Caki2 (cell line): ENCODE measurements at places on chromosomes 7 and 10.

DNA sequence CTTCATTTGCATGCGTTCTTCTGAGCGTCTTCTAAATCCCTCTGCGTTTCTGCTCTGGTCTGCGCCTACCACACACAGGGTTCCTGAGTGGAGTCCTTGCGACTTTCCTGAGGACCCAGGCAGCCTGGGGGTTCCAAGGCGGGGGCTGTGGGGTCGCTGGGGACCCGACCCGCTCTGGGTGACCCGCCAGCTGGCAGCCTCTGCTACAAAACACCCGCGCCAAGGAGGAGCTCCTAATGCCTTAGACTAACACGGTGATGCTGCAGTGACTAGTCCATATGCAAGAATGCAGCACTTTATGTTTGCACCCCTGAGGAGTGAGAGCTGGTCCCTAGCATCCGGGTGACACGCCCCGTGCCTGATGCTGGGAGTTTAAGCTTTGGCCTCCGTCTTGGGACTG is 367.0 kb upstream of the POM121L12 start:
- no peak for DNase-seq

DNA sequence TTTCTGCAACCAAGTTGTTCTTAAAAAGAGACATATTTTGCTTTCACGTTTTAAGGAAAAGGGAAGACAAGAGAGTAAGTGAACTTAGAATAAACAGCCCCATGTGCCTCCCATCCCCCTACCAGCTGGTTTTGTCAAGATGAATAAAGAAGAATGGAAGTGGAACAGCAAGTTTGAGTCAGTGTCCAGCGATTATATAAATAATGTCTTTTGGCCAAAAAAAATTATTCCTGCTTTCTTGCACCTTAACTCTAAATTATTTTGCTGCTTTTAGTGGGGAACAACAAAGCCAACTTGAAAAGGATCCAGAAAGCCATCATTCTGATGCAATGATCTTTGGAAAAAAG is 82.4 kb upstream of the TRIL start:
- no peak for DNase-seq

DNA sequence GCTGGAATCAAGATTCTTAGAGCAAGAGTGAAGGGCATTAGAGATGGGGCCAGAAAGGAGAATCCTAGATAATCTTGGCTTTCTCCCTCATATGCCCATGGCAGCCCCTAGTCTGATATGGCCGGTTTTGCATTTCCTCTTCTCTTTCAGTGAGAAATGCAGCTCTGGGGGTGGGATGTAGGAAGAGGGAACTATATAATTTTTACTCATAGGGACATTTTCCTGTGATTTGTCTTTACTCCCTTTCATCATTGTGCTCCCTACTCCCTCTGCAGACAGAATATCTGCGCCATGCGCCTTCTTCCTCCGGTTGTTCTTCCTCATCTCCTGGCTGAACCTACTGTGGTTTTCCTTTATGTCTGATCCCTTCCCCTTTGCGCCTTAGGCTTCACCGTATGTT is 16.8 kb upstream of the CHCHD1 start:
- no peak for DNase-seq

DNA sequence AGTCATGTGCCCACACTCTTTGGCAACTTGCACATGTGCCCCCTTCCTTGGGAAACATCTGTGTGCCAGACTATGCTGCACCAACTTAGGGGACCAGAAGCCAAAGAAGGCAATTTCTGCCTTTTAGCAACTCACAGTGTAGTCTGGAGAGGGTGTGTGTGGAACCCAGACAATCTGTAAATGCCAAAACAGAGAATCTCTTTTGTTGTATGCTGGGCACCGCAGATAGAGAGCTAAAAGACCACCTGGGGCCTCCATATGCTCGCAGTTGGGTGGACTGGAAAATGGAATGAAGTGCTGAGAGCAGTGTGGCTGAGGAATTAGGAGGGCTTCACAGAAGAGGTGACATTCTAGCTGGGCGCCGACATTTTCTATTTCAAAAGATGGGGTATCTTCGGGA is 26.4 kb downstream of the UBTD1 start:
- DNase-seq = no peak

DNA sequence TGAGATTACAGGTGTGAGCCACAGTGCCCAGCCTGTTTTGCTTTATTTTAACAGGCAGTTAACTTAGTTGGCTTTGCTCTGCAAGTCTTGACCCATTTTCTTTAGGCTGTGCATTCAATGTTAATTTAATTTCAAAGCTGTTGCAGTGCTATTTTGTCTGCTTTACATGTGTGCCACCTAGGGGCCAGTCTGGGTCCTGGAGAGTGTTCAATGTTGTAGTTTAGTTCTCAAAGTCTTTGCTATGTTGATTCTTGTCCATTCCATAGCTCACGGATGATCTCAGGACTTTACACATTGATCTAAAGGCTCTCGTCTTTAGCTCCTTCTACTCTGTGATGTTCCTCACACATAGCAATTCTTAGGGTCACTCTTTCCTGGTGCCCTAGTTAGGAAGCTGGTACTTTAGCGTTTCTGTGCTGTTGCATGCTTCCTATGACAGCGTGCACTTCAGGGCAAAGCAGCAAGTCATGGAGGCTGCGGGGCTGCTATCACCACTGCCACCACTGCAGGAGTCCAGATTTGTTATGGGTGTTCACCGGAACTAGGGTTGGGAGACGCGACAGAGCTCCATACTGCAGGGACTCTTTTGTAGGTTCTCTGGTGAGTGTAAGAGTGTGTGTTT is 16.4 kb upstream of the ABCA13 start:
- DNase-seq = peak; percentile 23

DNA sequence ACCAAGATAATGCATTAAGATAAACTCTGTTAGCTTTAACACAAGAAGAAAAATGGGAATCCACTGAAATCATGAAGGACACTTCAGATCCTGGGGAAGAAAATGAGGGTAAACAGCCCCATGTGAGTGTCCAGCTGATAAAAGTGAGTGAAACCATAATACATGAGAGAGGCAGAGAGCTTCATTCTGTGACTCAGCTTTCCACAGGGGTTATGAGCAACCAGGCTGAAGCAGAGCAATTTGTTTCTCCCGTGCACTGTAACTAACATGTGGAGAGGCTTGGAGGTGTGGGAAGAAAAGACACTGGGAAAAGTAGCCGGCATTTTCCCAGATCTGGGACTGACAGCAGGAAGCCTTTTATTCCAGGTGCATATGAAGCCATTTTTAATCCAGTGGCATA is 971.7 kb downstream of the ANKRD7 start:
- no peak for DNase-seq

- no peak for DNase-seq
Observed at GRCh38 chr10:5292196-5292735, 72.5 kb upstream of the UCN3 start.

DNA sequence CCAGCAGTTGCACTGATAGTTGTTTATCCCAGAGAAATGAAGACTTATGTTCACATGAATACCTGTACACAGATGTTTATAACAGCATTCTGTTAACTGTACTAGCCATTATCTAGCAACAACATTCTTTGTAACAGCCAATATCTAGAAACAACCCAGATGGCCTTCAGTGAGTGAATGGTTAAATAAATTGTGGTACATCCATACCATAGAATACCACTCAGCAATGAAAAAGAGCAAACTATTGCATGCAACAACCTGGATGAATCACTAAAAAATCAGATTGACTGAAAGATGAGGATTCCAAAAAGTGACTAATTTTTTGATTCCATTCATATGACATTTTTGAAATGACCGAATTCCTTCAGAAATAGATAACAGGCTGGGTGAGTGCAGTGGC is 360.3 kb downstream of the MALRD1 start:
- no peak for DNase-seq

GRCh38 chr7:134766779-134767519 is 12.5 kb upstream of the CALD1 start:
- DNase-seq = peak; percentile 6

- peak; percentile 38 for DNase-seq
Observed at GRCh38 chr7:93228302-93228701, 2.0 kb upstream of the HEPACAM2 start.

- no peak for DNase-seq
Observed at GRCh38 chr7:131753620-131754222, 197.3 kb upstream of the PODXL start.

- DNase-seq = no peak
Observed at GRCh38 chr10:8254350-8254749, 199.9 kb downstream of the GATA3 start.

DNA sequence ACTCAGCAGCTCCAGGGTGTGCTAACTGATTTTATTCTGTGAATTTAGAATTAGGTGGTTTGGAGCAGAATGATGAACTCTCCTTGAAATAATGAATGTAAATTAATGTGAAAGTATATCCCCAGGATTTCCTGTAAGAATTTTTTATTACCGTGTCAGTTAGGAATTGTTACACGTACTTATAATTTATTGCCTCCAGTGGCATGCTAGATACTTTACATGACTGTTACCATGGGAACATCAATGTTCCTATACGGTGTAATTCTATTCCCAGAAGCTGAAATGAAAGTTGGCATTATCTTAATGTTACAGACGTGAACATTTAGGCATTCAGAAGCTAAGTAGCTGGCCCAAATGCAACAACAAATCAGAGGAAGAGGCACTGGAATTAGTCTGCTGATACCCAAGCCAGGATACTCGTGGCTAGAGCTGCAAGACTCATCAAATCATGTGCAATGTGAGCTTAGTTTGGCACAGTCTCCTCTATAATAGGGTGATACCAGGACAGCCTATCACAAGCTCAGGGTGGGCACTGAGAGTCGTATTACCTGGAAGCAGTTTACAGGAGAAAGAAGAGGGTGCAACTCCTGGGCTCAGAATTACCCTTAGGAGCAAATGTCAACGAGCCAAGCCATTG is 30.0 kb upstream of the PRKAR2B start:
- DNase-seq = peak; percentile 30

DNA sequence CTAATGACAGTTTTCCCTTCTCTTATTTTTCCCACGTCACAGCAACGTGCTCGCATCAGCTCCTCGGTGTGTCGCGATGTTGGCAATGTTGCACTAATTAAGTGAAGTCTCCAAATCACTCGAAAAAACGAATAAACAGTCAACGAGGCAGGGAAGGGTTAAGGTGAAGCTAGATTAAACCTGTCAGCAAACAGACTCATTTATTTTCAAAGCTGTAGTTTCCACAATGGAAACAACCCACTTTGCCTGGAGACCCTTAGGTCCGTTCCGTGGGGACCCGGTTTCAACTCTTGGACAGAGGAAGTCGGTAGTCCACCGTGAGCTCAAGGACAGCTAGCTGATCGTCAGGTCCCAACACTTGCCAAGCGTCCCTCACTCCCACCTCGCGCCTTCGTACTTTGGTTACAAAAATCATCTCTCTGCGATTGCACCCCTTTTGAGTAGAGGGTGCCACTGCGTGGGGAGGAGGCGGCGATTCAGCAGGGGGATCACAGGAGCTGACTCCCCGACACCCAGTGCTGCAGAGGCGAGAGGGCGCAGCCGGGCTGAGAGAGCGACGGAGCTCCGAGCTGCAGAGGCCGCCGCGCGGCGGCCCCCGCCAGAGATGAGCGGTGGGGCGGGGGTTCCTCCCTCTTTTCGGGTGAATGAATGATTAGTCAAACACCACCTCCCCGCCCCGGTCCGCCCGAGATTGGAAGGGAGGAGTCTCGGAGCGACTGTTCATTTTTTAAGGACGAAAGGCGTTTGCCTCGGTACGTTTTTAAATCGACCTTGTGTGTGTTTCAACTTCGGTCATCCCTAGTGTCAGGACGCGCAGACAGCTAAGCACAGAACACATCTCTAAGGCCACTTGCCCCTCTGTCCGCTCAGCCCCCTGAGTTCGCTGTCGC is 1.3 kb upstream of the BMPER start:
- peak; percentile 63 for DNase-seq

DNA sequence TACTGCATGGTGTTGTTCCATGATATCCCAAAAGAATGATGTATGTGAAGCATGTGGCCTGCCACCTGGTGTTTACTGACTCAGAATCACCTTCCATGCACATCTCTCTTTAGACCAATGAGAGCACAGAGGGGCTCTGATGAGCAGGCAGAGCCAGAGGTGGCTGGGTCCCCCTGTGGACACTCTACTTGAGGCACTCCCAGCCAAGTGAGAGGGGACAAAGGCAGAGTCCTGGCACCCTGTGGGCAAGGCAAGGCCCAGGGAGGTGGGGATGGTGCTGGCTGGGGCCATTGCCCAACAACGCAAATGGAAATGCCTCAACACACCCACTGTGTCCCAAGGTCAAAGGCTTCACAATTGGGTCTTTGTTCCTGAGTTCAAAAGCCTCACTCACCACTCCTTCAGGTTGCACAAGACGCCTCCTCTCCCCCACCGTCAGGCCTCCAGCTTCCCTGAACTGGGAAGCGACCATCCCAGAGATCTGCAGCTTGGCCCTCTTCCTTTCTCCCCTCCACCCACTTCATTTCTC is 164.6 kb downstream of the NEURL1 start:
- no peak for DNase-seq

DNA sequence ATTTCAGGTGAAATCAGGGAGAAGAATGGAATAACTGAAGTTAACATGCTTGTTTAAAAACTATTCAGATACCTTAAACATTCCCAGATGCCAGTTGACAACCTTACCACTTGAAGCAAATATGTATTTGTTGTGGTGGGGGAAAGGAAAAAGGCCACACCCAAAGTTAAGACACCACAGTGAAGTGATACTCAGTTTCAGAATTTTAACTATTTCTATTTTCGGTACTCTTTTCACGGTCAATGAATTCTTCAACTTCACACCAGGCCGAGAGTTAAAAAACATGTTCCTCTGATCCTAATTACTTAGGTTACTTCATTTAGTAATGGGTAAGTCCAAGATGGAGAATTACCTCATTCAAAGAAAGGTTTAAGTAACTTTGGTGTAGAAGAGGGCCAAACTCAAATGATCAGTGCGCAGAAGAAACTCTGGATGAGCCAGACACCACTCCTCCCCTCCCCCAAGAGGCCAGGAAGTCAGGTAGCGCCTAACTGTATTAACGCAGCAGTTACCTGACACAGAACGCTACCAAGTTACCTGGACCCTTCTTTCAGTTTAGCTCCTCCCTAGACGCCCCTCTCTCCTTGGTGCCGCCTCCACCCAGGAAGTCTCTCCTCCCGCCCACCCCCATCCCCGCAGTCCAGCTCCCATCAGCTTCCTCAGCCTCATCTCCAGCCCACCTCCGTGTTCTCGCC is 700 bp downstream of the MTPN start:
- no peak for DNase-seq

GRCh38 chr7:47386273-47386835 is 195.6 kb downstream of the TNS3 start:
- no peak for DNase-seq

DNA sequence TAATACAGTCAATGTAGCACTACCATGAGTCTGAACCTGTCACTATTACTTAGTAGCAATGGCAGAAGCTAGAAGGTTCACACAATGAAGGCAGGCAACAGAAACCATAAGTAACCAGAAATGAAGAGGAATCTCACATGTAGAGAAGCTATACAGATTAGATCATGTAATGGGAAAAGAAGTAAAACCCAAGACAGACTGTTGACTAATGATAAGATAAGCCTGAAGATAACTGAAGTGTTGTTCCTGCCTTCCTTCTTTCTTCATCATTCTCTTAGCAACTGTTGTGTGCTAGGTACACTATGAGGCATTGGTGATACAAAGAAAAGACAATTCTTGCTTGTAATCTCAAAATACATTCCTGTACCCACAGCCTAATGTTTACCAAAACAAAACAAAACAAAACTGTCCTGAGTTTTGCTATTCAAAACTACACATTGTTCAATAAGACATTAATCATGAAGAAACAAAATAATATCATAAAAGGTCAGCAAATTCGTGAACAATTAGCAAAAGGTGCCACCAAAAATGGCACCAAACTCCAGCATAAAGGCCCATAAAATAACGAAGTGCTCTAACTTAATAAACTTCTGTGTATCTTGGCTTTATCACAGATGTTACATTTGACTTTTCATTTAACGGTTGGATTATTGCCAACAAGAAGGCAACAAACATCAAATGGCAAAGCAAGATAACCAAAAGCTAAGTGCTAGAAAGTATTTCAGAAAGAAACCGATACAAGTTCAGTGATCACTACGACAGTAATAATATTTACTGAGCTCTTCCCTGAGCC is 27.1 kb downstream of the ZNF800 start:
- DNase-seq = no peak
